CD4-positive, alpha-beta T cell treated with Interleukin-17A for 4 hours (primary cell): ENCODE measurements at places on chromosomes 2 and 18.
A peak's percentile ranks its signal among the peaks of the same experiment; 100 is the strongest.

- DNase-seq, result no peak
These were observed 34.8 kb downstream of the TIMM21 start for GRCh38 chr18:74183130-74183529.

DNA sequence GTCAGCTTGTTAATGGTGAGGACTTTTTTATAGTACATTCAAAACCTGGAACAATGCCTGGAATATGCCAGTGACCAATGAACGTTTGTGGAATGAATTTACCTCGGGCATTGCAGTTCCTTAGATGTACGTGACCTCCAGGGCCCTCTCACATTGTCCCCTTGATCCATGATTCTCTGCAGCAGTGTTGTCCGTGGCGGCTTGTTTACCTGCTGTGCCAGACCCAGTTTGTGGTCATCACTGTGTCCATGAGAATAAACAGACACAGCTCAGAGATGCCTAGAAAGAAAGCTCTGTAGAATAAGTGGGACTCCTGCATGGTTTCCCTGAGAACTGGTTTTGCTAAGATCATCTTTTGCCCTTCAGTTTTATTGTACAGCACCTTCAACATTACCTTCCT, 1132.2 kb downstream of the DPP10 start:
- no peak for DNase-seq

DNA sequence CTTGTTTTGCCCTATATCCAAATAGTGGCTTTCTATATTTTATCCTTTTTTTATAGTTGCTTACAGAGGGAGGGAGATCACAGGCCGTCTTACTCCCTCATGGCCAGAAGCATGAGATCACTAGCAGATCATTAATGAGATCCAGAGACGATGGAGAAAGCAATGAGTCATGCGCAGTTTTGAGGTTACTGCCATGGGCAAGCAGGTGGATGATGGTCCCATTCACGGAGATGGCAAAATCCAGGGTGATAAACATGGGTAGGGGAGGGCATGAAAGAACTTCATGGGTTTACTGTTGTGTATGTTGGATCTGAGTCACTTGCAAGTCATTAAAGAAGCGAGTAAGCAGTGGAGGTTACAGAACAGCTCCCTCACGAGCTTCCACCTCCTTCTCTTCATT, 60.4 kb downstream of the C18orf63 start:
- no peak for DNase-seq

DNA sequence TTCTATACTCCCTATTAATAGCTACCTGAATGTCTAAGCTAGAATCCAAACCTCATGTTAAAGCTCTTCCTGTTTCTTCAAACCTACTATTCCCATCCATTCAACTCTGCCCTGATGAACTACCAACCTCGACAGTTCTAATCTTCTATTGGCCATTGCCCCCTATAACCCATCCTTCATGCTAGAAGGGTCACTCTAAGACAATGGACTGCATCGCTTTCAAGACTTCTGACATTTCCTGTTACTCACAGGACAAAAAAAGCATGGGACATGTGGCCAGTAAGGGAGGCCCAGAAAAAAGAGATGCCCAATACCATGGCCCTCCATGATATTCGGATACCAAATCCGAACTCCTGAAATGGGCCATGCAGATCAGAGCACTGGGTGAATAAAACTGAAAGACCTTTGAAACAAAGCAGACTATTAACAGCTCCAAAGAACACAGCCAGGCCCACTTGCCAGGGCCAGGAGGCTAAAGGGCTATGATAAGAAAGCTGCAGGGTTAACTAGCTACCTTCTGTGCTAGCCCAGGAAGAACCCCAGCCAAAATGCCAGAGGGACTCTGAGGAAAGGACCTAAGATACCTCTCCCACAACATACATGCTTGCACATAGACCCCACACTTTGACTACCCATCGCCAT, 4.5 kb downstream of the B4GALT6 start:
- no peak for DNase-seq

- DNase-seq, result no peak
These were observed 61.8 kb upstream of the TXNDC2 start for GRCh38 chr18:9823805-9824473.

DNA sequence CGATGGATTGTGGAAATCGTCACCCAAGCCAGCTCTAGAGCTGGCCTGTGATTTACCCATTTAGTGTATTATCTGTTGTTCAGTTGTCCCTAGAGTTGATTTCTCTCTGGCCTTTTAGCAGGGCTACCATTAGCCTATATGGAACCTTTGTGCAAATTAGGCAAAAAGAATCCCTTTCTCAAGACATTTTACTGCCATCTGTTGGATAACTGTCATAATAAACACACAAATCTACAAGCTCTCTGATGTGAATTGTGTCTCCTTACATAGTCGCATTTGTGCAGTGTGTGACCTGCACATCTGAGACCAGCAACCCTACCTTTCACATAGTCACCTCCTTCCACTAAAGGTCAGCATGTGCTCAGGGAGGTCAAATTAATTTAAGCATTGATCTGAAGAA, 34.0 kb downstream of the LOXHD1 start:
- no peak for DNase-seq

DNA sequence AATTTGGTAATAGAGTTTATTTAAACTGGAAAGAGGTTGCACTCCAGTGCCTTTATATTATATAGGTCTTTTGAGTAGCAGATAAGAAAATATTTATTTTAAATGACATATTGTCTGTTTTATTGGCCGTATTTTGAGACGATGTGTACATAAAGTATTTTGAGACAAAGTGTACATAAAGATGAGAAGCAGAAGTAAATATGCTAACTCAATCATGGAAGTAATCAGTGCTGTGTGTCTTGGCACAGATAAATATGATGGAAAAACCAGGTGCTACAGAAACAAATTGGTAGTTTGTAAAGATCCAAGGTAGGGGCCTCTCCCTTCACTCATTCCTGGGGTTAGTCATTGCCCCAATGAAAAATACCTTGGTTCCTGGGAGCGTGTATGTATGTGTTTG, 382.9 kb downstream of the DSEL start:
- DNase-seq, result no peak

DNA sequence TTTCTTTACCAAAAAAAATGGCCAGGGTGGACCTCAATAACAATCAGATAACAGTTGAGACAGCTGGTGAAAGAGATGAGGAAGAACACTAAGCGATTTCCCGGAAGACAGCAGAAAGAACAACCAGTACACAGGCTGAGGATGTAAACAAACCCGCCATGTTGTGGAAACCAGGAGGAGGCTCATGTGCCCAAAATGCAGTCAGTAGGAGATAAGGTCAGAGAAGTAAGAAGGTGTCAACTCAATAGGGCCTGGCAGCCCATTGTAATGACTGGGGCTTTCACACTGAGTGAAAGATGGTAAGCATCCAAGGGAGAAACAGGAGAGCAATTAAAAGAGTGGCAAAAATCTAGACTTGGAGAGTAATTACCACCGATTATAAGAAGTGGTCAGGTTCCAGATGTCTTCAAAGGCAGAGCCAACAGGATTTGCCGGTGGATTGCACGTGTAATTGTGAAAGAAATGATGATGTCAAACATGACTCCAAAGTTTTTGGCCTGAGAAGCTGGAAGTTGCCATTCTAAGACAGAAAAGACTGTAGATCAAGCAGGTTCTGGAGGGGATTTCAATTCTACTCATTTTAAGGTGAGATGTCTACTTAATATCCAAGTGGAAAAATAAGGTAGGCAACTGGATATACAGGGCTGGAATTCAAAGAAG, 77.7 kb upstream of the CYP1B1 start:
- DNase-seq, result no peak

- DNase-seq, result no peak
These were observed 100.5 kb upstream of the MEIS1 start for GRCh38 chr2:66334237-66335029.

GRCh38 chr18:70462078-70462439, 173.2 kb downstream of the SOCS6 start:
- no peak for DNase-seq

DNA sequence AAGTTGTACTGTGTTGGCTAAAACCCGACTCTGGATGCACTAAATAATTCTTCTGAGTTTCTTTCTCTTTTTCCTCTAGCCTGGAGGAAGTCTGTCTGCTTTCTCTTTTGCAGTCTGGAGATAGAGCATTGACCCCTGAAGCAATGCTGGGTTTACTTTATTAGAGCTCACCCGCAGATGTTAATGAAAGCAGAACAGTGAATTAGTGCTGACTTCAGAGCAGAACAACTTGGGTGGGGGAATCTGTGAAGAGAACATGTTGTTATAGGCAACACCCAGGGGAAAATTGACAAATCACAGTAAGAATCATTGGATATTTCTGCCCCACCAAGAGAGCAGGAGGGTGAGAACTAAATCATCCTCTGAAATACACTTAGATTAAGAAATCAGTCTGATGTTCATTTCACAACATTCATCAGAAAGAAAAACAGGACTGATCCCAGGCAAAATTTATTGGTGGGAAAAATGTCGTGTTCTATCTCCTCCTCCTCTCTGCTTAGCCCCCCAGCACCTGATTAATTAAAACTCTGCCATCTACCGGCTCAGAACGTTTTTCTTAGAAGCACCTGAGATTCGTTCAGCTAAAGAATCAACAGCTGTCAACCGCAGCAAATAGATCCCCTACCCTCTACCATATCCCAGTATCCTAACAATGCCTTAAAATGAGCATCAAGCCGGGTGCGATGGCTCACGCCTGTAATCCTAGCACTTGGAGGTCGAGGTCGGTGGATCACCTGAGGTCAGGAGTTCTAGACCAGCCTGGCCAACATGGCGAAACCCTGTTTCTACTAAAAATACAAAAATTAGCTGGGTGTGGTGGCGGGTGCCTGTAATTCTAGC, 165.1 kb downstream of the FMNL2 start:
- DNase-seq, result no peak

DNA sequence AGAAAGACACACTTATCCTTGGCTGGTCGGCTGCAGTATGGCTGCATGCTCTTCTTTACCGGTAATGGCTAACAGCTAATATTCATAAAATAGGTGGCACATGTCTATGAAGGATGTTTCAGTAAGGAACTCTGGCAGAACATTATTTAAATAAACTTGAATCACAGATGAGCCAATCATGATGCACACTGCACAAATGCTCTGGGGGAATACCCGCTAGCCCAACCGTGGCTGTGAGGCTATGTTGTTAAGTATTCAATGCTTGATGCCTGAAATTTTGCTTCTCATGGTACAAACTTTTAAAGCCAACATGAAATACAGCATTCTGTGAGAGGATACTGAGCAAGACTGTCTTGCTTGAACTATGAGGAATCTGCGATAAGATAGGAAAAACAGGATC, 505.8 kb downstream of the ZEB2 start:
- no peak for DNase-seq

- DNase-seq, result no peak
These were observed 16.1 kb upstream of the ALLC start for GRCh38 chr2:3641841-3642421.

GRCh38 chr2:9291331-9291730, 84.7 kb downstream of the ASAP2 start:
- DNase-seq, result no peak

DNA sequence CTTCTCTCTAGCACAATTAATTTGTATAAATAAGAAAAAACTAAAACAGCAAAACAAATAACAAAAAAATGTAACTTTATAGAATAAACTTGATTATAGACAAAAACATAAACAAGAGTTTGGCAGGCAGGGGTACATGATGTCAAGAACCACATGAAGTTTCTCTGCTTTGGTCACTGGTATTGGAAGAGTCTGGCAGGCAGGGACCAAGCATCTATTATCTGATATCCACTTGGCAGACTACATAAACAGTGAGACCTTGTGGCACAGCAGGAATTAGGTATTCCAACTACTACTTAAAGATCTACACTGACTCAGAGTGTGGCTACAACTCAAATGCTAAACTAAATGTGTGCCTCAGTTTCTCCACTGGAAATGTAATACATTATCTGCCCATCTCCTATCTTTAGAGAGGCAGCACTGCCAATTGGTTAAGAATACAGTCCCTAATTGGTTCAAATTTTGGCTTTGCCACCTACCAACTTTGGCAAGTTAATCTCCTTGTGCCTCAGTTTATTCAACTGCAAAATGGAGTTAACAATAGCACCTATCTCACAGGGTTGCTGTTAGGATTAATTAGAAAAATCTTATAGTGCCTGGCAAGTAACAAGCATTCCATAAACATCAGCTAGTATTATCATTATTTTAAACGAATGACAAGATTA, 2.7 kb downstream of the MAP4K3 start:
- DNase-seq, result no peak

- no peak for DNase-seq
These were observed 9.7 kb downstream of the DARS1 start for GRCh38 chr2:135975702-135976101.

GRCh38 chr18:58535340-58536201, 93.3 kb downstream of the ALPK2 start:
- DNase-seq, result no peak

DNA sequence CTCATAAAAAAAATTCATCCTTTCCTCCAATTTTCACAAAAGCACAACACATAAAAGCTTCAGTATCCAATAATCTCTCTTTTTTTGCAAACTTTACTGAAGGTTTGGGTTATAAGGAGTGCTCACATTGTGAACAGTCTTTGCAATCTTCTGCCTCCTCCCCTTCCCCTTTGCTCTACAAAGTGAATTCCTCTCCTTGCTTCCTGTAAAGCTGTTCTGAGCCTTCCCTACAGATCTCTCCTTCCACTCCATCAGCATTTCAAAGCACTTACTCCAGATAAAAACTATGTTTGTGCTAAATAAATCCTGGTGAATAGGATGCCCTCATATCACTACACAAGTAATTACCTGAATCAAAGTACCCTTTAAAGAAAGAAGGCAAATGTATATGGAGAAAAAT, 4.6 kb upstream of the PDK1 start:
- no peak for DNase-seq

GRCh38 chr18:24003903-24004640, 10.5 kb upstream of the TTC39C start:
- no peak for DNase-seq

DNA sequence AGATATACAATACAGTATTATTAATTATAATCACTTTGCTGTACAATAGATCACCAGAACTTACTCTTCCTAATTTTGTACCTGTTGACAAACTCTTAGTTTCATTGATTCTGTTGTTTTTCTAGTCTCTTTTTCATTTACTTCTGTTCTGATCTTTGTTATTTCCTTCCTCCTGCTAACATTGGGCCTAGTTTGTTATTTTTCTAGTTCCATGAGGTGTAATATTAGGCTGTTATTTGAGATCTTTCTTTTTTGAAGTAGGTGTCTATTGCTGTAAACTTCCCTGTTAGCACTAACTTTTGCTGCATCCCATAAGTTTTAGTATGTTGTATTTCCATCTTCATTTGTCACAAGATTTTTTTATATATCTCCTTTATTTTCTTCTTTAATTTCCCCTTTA, 55.1 kb downstream of the LIMS1 start:
- DNase-seq, result no peak

GRCh38 chr2:226798422-226799210, 1.0 kb downstream of the IRS1 start:
- DNase-seq, result peak; percentile 69
